ENCODE measurements at places on chromosomes 12 and 14. TPM values are rescaled to one million over a fixed set of nuclear protein-coding genes. Genes with fewer than 3 reads are reported as not detected.

NRL gene
- total RNA-seq, result 3.4 TPM

DNA sequence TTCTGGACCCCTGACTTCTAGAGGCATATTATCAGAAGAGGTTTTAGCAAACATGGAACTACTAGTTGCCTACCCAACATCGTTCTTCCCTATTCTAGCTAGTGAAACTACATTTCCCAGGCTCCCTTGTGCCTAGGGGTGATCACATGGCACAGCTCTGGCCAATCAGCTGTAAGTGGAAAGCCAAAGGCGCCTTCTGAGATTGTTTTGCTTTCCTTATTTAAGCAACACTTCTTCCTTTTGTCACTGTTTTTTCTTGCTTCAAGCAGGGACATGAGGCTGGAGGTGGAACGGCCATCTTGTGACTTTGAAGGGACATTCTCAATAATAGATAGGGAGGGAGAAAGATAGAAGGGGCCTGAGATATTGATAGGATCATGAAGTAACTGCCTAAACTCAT is 136.7 kb downstream of the ZNF664 start:
- DNase-seq, result no peak

BBS10 gene
- total RNA-seq, result 1.5 TPM

GRCh38 chr12:110699591-110700445 is 10.9 kb upstream of the HVCN1 start:
- DNase-seq, result no peak

TMEM132D gene
- not detected for total RNA-seq

DNA sequence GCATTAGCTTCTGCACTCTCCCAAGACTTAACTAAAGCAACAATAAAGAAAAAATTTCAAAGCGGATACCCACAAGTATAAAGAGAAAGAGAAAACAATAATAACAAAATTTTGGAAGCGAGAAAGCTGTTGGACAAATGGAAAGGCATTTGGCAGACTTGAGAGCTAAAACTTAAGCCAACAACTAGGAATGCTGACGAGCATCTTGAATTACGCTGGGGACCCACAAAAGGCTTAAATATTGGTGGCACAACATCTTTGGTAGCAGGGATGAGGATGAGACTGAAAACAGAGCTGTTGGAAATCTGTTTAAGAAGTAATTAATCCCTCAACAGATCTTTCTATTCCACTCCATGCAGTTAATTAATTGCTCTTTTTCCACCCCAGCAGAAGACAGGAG is 49.8 kb downstream of the LLPH start:
- no peak for DNase-seq

DNA sequence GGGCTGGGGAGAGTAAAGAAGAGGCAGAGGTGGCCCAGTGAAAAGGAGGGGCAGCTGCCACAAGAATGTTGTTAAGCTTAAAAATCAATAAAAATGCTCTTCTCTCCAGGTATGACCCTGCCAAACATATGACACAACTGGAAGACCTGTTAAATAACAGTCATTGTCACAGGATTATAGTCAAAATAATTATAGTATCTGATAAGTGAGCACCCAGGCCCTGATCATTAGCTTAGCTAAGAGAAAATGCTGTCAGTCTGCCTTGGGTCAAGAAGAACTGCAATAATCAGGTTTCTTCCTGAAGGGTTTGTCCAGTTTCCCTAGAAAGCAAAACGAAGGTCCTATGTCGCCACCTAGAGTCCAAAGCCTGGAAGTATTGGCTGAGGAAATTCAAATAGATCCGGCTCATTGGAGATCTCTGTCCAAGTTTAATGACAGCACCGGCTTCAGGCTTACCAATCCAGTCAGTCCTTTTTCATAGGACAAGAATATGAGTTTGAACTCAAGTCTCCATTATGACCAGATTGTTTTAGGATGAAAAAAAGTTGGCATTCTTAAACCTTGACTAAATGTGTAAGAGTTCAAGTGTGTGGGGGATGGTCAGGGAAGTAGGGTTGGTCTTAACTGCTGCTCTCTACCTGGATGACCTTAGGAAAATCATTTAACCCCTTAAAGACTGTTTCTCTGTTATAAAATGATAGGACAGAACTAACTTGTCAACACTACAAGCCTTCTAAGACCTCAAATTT is 22.5 kb upstream of the NKX2-8 start:
- DNase-seq, result peak; percentile 45

GRCh38 chr12:28899951-28900350 is 249.1 kb upstream of the FAR2 start:
- DNase-seq, result no peak

GRCh38 chr12:41778934-41779333 is 365.7 kb downstream of the GXYLT1 start:
- DNase-seq, result no peak

DNA sequence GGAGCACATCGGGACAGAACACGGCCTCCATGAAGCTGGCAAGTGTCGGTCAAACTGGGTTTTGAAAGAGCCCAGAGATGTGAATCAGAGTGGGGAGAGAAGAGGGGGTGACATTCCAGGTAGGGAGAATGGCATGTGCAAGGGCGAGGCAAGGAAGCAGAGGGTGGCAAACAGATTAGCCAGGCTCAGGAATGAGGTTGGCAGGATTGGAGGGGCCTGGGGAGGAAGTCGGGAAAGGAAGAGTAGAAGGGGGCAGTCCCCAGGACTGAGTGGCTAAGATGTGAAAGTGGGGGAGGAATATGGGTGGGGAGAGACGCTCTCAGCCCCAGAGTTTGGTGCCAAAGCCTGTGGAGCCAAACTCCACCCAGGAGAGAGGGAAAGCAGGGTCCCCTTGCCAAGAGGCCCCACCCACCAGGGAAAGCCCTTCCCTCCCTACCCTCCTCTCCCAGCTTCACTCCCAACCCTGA is 5.5 kb upstream of the HDAC7 start:
- DNase-seq, result no peak

DNA sequence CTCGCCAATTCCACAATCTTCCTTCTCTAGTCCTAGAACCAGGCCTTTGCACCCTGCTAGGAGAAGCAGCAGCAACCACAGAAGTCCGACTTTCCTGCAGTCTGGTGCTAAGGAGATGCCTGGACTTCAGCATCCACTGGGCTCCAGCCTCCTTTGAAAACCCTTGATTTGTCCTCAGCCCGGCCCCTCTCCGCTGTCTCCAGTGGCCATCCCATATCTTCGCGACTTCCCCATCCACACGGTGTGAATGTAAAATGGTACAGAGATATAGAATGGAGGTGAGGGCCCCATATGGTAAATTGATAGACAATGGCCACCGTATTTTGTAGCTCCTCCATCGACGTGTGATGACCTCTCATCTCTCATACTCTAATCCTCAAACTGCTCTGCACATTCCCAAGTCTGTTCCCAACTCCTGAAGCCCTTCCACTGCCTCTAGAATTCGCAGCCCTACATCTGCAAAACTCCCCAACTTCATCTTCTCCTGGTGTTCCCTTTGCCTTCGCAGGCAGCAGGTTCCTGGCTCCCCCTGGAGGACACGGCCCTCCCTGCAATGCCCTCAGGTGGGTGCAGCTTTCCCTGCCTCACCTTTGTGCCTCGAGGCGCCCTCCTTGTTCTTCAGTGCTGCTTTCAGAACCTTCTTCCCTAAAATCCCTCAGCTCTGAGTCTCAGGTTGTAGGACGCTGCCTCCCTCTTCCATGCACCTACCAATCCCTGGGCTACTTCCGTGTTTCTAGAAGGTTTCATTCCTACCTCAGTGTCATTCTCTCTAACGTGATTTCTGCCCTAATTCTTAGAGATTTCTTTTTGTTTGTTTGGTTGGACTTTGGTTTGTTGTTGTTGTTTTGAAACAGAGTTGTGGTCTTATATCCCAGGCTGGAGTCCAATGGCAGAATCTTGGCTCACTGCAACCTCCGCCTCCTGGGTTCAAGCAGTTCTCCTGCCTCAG is 36.7 kb downstream of the TMBIM6 start:
- peak; percentile 83 for DNase-seq

- no peak for DNase-seq
Observed at GRCh38 chr14:100609331-100609870, 22.2 kb upstream of the BEGAIN start.

ANKRD33 gene
- not detected for total RNA-seq

DNA sequence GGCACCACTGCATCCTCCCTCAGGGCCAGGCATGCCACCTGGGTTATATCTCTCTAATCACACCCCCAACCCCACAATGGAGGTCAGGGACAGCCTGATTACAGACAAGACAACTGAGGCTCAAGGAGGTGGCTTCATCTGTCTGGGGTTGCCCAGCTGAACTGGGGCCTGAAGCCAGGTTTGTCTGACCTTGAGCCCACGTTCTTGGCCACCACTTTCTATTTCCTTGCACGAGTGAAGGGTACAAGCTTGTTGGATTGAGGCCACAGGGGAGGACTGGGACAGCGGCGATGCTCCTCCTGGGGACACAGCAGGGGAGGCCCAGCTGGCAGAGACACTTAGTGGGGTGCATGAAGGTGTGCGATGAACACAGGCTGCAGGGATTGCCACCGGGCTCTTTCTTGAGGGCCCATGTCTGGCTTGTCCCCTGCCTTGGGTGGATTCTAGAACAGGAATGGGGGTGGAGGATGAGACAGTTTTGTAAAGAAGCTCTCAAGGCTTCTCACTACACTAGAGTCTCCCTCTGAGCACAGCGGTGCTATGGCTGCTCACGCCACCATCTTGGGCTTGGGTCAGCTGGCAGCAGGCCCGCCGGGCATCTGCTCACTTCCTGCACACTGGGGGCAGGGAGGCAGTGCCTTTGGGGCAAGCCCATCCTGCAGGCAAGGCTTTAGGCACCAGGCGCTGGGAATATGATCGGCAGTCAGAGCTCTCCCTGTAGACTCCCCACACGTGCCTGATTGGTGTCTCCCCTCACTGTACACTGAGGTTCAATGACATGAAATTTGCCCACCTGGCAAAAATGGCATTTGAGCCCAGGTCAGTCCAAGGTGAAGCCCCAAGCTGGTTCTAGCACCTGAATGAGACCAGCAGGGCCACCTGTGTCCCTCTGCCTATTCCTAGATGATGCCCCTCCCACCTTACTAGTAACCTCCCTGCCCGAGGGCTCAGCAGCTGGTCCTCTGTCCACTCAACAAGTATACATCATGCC is 16.0 kb downstream of the RITA1 start:
- no peak for DNase-seq

- DNase-seq, result no peak
Observed at GRCh38 chr12:10891937-10892336, 7.9 kb upstream of the PRH1 start.

CHGA gene
- not detected for total RNA-seq

All from CD8-positive, alpha-beta T cell (primary cell).